Mesangial cell (primary cell): ENCODE measurements at places on chromosomes 16 and 17. TPM values are rescaled to one million over a fixed set of nuclear protein-coding genes. Genes with fewer than 3 reads are reported as not detected.

The TERB1 gene
- total RNA-seq = not detected in 2 replicates

The LAT gene
- total RNA-seq = 3.7 and 6.2 TPM in 2 replicates

The NEUROD2 gene
- not detected in 2 replicates for total RNA-seq

The GINS2 gene
- 1.8 and 29.8 TPM in 2 replicates for total RNA-seq

The TBX21 gene
- not detected in 2 replicates for total RNA-seq

The ROGDI gene
- 25.9 and 45.0 TPM in 2 replicates for total RNA-seq

The SDK2 gene
- total RNA-seq = 0.33 and 0.51 TPM in 2 replicates

The CEMP1 gene
- total RNA-seq = not detected in 2 replicates

The TBC1D3 gene
- not detected in 2 replicates for total RNA-seq

The NACA2 gene
- not detected in 2 replicates for total RNA-seq

The TP53TG3C gene
- total RNA-seq = not detected in 2 replicates

The CACNG4 gene
- total RNA-seq = 0.25 TPM in 1 of 2 replicates, not detected in the other

The C16orf96 gene
- total RNA-seq = under 0.01 and 0.13 TPM in 2 replicates

The TMEM100 gene
- total RNA-seq = 0.13 TPM in 1 of 2 replicates, not detected in the other

The PDXDC1 gene
- 36.4 and 40.6 TPM in 2 replicates for total RNA-seq

The MEFV gene
- total RNA-seq = not detected in 2 replicates

The PTX4 gene
- total RNA-seq = 0.13 TPM in 1 of 2 replicates, not detected in the other

The NUPR1 gene
- 0.16 and 9.0 TPM in 2 replicates for total RNA-seq

The CCL8 gene
- total RNA-seq = not detected in 2 replicates

The GPRC5B gene
- total RNA-seq = 7.7 and 19.8 TPM in 2 replicates

The PIK3R5 gene
- not detected in 2 replicates for total RNA-seq

The TRPV3 gene
- total RNA-seq = 0.65 and 0.89 TPM in 2 replicates

The ZG16 gene
- not detected in 2 replicates for total RNA-seq

The PCGF2 gene
- total RNA-seq = 9.8 and 20.9 TPM in 2 replicates

The KRT32 gene
- total RNA-seq = not detected in 2 replicates

The RRAD gene
- total RNA-seq = 23.1 and 59.2 TPM in 2 replicates

The NCBP3 gene
- 9.5 and 10.9 TPM in 2 replicates for total RNA-seq

The CTRB1 gene
- not detected in 2 replicates for total RNA-seq

The RNU2-1 gene
- not detected in 2 replicates for total RNA-seq

The KREMEN2 gene
- 0.81 and 4.9 TPM in 2 replicates for total RNA-seq

The KRT15 gene
- total RNA-seq = 1.0 and 2.8 TPM in 2 replicates

The TMC8 gene
- under 0.01 TPM in 1 of 2 replicates, not detected in the other for total RNA-seq

The EMC6 gene
- total RNA-seq = 44.5 and 63.7 TPM in 2 replicates

The VASN gene
- 43.0 and 160 TPM in 2 replicates for total RNA-seq

The KAT2A gene
- total RNA-seq = 21.3 TPM in 2 replicates

The KRTAP3-1 gene
- total RNA-seq = not detected in 2 replicates

The CYB5D1 gene
- total RNA-seq = 4.4 and 4.6 TPM in 2 replicates

The IRX5 gene
- 0.98 and 2.3 TPM in 2 replicates for total RNA-seq

The KRTAP1-5 gene
- total RNA-seq = not detected in 2 replicates

The NGFR gene
- total RNA-seq = 0.13 and 0.16 TPM in 2 replicates

The SMTNL2 gene
- total RNA-seq = 0.33 and 16.9 TPM in 2 replicates

The AXIN2 gene
- 1.8 and 8.4 TPM in 2 replicates for total RNA-seq
